Ammon's horn (tissue), 1 donor: ENCODE measurements at places on chromosomes 3 and 15.

GRCh38 chr3:8757551-8758518 lies 11.6 kb downstream of the OXTR start:
- DNase-seq, result no peak

GRCh38 chr15:43225201-43225949 lies 4.6 kb upstream of the EPB42 start:
- DNase-seq, result peak; percentile 76

DNA sequence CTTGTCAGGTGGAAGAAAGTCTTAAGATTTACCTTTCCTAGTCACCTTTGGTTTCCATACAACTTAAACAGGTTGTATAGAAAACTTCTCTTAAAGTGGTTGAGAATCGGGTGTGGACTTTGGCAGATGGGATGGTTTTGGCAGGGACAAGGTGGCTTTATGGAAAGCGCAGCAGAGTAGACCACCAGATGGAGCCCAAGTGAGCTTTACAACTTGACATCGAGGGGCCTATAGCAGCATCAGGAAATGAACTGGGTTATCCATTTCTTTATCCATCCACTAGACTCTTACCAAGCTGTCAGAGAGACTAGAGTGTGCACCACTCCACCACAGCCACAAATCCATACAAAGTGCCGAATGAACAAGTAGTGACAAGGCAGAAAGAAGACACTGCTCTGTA lies 85.3 kb upstream of the MBNL1 start:
- DNase-seq, result peak; percentile 60

- DNase-seq, result no peak
Measured at GRCh38 chr3:42533161-42533897, 30.9 kb downstream of the VIPR1 start.

DNA sequence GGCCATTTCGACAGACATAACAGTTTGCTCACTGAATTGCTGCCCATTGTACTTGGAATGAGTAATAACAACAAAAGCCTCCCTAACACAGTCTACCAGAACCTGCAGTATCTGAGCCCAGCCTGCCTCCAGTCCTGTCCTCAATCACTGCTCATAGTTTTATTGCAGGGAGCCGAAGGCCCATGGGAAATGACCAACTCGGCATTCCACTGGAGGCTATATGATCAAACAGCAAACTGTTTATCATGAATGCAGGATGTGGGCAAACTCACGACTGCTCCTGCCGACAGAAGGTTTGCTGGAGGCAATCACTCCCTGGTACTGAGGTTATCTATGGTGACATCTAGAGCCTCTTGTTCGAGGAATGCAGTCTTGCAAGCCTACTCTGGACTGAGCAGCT lies 46.3 kb downstream of the LSM3 start:
- DNase-seq, result no peak

DNA sequence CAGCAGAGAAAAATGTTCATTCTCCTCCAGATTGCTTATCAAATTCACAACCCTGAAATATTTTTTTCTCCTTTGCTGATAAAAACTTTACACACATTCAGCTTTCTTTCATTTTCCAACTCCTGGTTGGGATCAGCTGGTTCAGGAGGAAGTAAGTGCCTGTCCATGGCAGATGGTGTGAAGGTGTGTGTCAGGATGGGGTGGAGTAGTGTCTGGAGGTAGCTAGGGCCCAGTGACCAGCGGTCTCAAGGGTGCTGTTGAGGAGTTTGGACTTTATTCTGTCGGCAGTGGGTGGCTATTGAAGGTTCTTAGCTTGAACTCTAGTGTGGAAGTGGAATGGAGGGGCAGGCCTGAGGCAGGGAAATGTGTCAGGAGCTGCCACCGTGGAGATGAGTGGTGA lies 46.9 kb upstream of the PTPN23 start:
- no peak for DNase-seq

DNA sequence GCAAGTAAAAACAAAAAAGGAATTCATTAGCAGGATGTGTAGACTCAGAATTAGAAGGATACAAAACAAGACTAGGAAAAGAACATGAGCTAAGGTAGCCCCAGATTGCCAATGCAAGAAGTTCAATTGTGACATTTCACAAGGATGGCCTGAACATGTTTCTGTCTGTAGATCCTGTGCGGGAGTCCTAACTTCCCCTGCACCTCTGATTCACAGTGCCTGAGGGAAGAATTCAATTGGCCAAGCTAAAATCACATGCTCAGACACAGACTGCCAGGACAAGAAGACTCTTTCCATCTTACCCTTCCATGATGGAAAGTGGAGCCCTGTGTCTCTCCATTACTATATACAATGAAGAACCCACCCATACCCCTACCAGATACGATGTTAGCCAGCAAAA lies 251.5 kb downstream of the KCNH8 start:
- DNase-seq, result no peak
